Smooth muscle cell of the coronary artery (primary cell): ENCODE measurements at places on chromosomes 3 and 15. TPM values are rescaled to one million over a fixed set of nuclear protein-coding genes. Genes with fewer than 3 reads are reported as not detected.

CMTM8 gene
- 0.12 and 0.30 TPM in 2 replicates for total RNA-seq

TASOR gene
- 54.2 and 64.2 TPM in 2 replicates for total RNA-seq

ATP8B4 gene
- total RNA-seq: 0.30 and 19.8 TPM in 2 replicates

LYSMD2 gene
- total RNA-seq: 0.70 and 1.7 TPM in 2 replicates

GOLGA6D gene
- total RNA-seq: not detected in 2 replicates

GP9 gene
- not detected in 2 replicates for total RNA-seq

TEX55 gene
- total RNA-seq: not detected in 2 replicates

UPK1B gene
- not detected in 2 replicates for total RNA-seq

B3GNT5 gene
- total RNA-seq: 1.4 and 2.4 TPM in 2 replicates

AP3S2 gene
- total RNA-seq: 16.3 and 41.8 TPM in 2 replicates

CAPN7 gene
- total RNA-seq: 15.6 and 27.3 TPM in 2 replicates

RBPMS2 gene
- total RNA-seq: not detected in 2 replicates
